Brain (organoid and tissue), 16 donors: ENCODE measurements at places on chromosomes 4 and X.

DNA sequence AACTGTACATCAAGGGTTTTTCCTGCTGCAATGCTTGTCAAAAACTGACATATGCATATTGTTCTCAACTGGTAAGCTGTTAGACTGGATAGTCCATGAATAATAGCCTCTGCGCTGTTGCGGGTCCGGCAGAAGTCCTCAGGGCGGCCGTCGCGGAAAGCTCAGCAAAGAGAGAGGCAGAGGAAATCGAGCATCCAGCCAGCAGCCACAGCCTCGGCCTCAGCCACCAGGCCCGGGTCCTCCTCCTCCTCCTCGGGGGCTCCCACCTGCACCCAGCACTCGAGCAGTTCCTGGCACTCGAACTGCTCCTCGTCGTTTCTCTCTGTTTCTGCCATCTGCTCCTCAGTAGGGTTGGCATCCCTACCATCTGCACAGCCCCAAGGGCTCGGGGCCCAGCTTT is 53.7 kb downstream of the UPRT start:
- DNase-seq, result no peak

GRCh38 chr4:74790652-74791051 is 3.7 kb downstream of the BTC start:
- no peak for DNase-seq

DNA sequence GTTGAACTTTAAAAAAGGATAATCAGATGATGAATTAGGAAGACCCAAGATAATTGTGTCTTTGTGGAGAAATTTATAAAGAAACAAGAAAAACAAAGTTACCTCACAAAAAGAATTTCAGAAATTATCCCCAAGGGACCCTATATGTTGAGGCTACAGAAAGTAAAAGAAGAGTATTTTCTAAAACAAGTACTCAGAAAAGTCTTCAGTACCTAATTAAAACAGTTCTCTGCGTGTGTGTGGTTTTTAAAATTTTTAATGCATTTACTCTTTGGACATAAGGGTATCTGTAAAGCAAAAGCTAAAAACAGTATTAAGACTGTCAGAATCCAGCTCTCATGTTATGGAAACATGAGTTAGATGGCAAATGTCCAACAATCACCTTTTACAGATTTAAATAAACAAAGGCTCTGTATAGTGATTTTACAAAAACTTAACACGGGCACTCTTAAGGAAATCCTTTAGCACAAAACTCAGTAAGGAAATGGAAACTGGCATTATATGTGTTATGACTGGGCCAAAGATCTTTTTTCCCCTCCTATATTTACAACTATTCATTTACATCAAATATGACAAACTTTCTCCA is 187.5 kb downstream of the NSUN7 start:
- DNase-seq, result no peak

DNA sequence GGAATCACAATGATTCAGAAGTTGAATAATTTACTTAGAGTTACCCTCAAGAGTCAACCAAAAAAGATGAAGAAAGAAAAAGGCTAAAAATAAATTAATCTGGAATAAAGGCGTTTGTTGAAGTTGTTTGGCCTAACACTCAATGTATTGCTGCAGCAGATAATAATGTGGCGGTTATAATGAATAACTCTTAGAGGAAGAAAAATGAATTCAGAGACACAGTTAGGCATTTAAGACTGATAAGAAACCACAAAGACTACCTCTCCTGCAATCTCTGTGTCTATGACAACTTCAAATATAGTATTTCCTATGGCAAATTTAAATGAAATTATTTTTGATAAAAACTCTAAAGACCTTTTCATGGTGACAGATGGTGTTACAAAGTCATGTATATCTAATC is 1369.1 kb upstream of the AGA start:
- peak; percentile 17 for DNase-seq

DNA sequence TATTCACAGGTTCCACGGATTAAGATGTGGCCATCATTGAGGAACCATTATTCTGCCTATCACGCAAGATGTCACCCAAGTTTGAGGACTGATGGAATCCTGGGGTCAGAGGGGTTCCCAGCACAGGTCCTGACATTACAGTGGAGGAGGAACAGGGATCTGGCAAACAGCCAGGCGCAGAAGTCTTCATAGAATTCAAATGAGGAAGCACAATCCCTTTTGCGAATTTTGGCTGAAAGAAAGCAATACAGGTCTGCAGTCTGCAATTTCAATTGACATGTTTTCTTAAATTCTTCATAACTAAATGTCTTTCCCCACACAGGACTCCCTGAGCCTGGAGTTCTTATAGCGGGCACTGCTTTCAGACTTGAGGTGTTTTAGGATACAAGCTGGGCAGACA is 14.5 kb downstream of the DOCK11 start:
- no peak for DNase-seq

DNA sequence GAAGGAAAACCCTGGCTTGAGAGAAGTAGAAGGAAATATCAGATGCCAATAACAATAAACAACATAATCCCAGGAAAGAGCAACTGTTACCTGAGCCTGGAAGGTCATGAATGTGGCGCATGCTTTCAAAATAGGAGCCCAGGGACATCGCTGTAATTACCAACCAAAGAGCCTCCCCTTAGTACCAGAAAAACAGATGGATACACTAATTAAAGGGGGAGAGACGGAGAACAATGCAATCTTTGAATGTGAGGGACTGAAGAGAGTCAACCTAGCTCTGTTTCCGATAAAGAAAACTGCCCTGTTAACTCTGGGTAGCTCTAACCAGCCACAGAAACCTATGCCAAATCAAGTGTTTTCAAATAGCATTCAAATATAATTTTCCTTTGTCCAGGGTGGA is 161.4 kb downstream of the ENOX2 start:
- DNase-seq, result peak; percentile 19

GRCh38 chr4:102423375-102423774 is 77.8 kb upstream of the NFKB1 start:
- DNase-seq, result no peak

- DNase-seq, result peak; percentile 87
These were observed at the start of gene GSPT2 for GRCh38 chrX:51743179-51743957. TSS of gene GSPT2 (plus strand) at chrX:51743442. CDS start at chrX:51743627, 185 bp downstream.

GRCh38 chr4:137981277-137981676 is 260.9 kb downstream of the SLC7A11 start:
- no peak for DNase-seq

- DNase-seq, result no peak
These were observed 18.6 kb downstream of the NKX3-2 start for GRCh38 chr4:13525606-13526281.

- DNase-seq, result peak; percentile 6
These were observed 406.4 kb downstream of the FAM47A start for GRCh38 chrX:33725535-33726210.

GRCh38 chr4:99945718-99946355 is 581 bp downstream of the DNAJB14 start:
- DNase-seq, result peak; percentile 72

DNA sequence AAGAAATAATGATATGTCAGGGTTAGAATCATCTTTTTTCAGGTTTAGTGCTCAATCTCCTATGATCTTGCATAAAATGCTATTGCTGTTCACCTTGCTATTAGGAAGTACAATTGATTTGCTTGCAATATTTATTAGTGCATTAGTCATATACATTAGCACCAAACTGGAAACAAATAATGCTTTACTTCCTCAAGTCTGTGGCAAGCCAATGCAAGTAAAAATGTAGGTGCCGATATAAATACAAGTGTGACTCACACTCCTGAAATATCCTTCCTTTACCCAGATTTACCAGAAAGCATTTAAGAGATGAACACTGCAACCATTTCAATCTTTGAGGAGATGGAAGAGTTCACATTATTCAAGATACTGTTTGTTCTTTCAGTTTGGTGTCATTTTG is 1487.7 kb upstream of the ADGRL3 start:
- no peak for DNase-seq

- DNase-seq, result no peak
These were observed 2236.0 kb upstream of the AGA start for GRCh38 chr4:179678093-179678814.

- DNase-seq, result no peak
These were observed 1142.8 kb upstream of the INTU start for GRCh38 chr4:126489826-126490463.

- DNase-seq, result peak; percentile 53
These were observed 76.2 kb upstream of the PAQR3 start for GRCh38 chr4:79015411-79015810.

DNA sequence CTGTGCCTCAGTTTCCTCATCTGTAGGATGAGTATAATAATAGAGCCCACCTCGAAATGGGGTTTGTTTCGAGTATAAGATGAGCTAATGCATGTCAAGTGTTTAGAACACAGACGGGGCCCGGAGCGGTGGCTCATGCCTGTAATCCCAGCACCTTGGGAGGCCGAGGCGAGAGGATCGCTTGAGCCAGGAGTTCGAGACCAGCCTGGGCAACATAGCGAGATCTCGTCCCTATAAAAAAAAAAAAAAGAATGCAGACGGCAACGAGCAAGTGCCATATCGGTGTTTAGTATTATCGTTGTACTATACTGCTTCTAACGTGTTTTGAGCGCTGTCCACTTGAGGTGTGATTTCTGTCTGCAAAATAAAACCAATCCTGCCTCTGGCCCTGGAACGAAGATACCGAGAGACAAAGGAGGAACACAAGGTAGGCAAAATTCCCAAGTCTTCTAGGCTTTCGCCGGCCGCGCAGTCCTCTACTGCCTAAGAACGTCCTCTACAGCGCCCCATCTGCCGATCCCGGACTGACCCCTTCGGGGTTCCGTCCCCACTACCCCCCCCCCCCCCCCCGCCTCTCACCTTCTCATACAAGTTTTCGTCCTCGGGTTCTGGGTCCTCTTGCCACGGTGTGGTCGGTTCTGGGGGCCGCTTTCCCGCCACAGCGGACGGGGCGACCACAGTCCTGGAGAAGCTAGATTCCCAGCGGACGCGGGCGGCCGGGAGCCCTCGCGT is 442 bp downstream of the NDUFB11 start:
- DNase-seq, result peak; percentile 55

DNA sequence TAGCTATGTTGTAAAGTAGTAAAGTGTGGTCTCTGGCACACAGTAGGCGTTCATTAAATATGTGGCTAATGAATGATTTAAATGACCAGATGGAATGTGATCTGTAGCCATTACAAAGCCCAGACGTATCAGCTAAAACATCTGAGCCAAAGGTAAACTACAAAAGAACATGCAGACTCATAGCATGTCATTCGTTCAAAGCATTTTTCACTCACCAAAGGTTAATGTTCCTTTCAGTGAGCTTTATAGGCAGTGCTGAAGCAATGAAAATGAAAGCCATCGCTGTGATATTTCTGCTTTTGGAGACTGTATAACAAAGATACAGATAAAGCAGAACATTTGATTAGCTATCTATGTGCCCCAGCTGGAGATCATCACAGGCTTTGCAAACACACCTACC is 50.5 kb downstream of the F9 start:
- DNase-seq, result no peak

- DNase-seq, result no peak
These were observed 36.7 kb downstream of the SMPX start for GRCh38 chrX:21721195-21721594.

DNA sequence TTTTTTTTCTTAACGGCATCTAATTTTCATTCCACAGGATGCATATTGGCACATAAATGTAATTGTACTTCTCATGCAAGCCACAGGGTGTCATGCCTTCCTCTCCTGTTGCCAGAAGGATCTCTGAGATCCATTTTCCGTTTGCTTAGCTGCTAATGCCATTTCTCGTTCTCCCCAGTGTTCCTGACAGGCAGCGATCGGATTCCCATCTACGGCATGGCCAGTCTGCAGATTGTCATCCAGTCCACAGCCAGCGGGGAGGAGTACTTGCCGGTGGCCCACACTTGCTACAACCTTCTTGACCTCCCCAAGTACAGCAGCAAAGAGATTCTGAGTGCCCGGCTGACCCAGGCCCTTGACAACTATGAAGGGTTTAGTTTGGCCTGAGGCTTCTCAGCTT is 8.9 kb upstream of the NAP1L5 start:
- DNase-seq, result peak; percentile 91

GRCh38 chrX:21645431-21645830 is 12.7 kb downstream of the KLHL34 start:
- no peak for DNase-seq

DNA sequence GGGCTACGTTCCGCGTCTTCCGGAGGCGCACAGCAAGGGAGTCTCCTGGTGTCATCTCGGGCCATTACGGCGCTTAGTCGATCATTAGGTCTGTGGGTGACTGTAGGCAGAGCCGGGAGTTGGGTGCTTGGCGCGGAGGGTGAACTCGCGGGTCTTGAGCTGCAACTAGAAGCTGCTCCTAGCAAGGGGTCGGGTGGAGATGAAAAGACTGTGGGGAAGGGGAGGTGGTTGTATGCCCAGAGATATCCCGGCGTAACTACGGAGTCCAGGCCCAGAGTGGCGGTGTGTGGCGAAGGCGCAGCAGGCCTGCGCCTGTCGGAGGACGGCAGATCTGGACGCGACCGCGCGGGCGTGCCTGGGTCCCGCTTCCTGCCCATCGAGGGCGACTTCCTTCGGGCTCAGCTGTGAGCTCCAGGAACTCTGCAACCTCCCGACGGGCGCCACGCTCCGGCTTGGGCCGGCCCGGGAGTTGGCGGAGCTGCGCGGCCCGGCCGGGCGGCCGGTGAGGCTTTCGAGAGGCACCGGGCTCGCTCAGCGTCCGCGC is 2.7 kb upstream of the NKX3-2 start:
- DNase-seq, result no peak

- no peak for DNase-seq
These were observed 4.0 kb upstream of the SH3D19 start for GRCh38 chr4:151329217-151330007.

DNA sequence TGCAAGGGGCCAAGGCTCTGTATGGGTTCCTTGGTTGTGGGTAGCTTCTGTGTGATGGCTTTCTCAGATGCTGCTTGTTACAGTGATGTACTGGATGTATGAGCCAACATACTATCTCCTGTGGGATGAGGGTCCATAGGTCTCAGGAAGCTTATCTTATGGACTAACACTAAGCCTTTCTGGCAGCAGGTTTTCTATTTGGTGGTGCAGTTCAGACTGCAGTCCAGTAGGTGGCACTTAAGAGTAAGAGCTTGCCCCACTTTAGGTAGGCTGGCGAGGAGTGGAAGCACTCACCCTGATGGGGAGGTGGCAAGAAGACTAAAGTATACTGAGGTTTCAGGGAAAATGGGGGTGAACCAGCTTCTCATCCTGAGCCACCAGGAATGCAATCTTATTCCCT is 306.7 kb upstream of the MAOA start:
- no peak for DNase-seq

DNA sequence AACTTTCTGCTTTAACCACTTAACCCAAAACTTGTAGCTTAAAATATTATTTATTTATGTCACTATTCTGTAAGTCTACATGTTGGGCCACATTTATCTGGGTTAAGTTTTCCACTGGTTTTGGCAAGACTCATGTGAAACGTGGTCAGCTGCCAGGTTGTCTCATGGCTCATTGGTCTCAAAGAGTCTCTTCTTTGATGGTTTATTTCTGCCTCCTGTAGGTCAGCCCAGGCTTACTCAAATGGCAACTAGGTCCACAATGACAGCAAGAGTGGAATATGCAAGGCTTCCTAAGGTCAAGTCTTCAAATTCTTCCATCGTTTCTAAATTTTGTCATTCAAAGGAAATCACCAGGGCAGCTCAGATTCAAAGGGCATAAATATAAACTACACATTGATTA is 828.7 kb downstream of the PCDH7 start:
- peak; percentile 15 for DNase-seq

GRCh38 chr4:99135541-99136162 is 8.4 kb downstream of the ADH4 start:
- DNase-seq, result no peak

- peak; percentile 95 for DNase-seq
These were observed 26.5 kb upstream of the IRAK1 start for GRCh38 chrX:154046031-154046781.

- no peak for DNase-seq
These were observed 30.1 kb upstream of the CYSLTR1 start for GRCh38 chrX:78357342-78358055.

- no peak for DNase-seq
These were observed 61.0 kb downstream of the ENOPH1 start for GRCh38 chr4:82491251-82491960.

GRCh38 chr4:188986271-188986689 is 847.0 kb downstream of the TRIML1 start:
- DNase-seq, result no peak
